Fibroblast of the aortic adventitia (primary cell): ENCODE measurements at places on chromosomes 11 and 22.
A peak's percentile ranks its signal among the peaks of the same experiment; 100 is the strongest.

DNA sequence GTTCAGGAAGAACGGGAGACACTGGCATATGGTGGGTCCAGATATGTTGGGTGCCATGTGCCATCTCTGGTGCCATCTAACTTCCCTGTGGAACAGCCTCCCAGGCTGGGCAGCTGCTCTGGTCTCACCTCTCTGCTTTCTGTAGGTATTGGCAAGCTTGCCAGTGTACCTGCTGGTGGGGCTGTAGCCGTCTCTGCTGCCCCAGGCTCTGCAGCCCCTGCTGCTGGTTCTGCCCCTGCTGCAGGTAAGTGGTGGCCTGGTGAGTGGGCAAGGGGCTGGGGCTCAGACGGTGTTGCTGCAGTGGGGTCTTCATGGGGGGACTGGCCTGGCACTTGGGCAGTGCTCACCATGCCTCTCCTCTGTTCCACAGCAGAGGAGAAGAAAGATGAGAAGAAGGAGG is 2.6 kb downstream of the RPLP2 start:
- DNase-seq, result no peak

DNA sequence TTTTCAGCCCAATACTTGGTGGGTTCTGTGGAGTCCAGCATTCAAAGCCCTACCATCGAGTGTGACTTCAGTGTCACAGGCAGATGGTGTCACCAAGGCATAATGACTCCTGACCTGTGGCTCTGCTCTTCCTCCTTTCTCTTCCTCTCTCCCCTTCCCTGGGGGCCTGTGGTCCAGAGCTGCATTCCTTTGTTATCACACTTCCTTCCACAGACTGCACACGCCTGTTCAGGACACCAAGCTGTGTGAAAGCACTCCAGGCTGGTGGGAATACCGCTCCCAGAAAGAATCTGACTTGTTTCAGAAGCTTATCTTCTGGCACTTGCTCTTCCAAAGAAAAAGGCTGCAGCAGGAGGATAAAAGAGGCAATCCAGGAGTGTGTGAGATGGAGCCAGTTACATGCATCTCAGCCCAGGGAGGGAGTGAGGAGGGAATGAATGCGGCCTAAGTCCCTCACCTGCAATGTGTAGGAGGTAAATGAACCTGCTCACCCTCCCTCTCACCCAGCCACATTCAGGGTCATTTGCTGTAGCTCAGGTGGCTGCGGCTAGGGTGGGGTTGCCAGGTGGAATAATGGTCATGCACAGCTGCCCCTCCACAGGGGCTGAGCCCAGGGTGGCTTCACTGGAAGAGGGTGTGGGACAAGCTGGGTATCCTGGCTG is 79.3 kb downstream of the ADAMTS15 start:
- DNase-seq, result peak; percentile 88

- no peak for DNase-seq
These were observed 705 bp downstream of the UNC93B1 start for GRCh38 chr11:68002938-68003845.

GRCh38 chr22:44661659-44662569 is 40.1 kb upstream of the PRR5 start:
- no peak for DNase-seq

GRCh38 chr11:30549565-30549964 is 36.6 kb downstream of the MPPED2 start:
- no peak for DNase-seq

GRCh38 chr22:17587629-17588028 is 24.3 kb downstream of the SLC25A18 start:
- DNase-seq, result no peak

GRCh38 chr22:45210991-45211390 is 29.7 kb downstream of the KIAA0930 start:
- DNase-seq, result peak; percentile 83

DNA sequence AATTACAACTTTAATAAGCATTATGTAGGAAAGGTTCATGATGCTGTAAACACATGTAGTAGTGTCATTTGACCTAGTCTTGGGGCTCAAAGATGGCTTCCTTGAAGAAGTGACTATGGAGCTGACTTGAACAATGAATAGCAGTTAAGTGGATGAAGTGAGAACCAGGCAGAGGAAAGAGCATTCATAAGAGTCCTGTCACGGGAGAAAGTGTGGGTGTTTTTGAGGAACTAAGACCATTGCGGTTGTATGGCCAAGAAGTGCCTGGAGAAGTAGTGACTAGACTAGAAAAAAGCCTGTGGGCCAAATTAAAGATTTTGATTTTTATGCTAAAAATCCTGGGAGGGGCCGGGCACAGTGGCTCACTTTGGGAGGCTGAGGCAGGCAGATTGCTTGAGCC is 7.2 kb upstream of the IL18BP start:
- DNase-seq, result no peak

- no peak for DNase-seq
These were observed 1339.5 kb downstream of the BRD1 start for GRCh38 chr22:48488149-48488551.

DNA sequence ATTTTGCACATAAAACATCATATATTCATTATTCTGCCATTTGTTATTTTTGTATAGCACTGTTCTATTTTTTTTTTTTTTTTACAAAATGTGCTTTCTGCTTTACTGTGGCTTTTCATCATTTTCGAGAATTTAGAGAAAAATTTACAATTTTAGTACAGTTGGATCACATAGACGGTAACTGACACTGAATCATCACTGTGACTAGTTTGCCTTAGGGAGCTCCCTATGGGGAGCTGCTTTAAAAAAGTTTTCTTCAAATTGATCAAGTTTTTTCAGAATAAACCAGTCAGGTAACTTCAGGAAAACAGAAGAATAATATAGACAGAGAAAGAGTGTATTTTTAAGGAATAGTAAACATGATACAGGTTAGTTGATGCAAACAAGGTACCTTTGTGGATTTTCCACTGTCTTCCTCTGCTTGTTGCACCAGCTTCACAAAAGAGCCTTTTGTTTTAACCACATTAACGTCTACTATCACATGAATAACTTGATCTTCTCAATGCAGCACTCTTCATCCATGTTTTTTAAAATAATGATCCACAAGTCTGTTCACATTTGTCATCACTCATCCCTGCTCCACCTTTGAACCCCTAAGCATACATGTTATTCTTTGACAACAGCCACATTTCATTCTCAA is 327.0 kb downstream of the DYNC2H1 start:
- DNase-seq, result no peak

DNA sequence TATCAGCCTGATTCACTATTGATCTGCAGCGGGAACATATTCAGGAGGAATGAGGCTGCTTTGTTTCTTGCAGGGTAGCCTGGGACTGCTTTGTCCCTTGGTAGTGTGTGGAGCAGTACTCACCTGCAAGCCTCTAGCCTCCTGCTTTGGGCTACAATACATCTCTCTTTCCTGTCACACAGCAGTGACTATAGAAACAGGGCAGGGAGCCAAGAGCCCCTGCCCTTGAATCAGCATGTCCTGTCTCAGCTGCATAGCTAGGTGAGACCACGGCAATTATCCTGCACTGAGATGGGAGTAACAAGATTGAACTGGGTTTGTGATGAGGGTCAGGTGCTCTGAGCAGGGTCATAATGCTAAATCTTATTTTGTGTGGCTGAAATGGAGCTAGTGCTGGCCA is 191.9 kb downstream of the NELL1 start:
- DNase-seq, result no peak

DNA sequence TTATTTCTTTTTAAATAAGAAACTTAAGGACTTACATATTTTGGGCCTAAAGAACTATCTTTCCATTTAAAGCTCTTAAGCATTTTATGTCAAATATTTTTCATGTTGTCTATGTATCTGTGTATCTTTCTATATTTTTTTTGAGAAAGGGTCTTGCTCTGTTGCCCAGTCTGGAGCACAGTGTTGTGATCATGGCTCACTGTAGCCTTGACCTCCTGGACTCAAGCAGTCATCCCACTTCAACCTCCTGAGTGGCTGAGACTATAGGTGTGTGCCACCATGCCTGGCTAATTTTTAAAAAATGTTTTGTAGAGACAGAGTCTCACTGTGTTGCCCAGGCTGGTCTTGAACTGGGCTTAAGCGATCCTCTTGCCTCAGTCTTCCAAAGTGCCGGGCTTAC is 8.0 kb downstream of the STT3A start:
- DNase-seq, result no peak

GRCh38 chr11:67284811-67285540 is 4.1 kb upstream of the ANKRD13D start:
- DNase-seq, result no peak

DNA sequence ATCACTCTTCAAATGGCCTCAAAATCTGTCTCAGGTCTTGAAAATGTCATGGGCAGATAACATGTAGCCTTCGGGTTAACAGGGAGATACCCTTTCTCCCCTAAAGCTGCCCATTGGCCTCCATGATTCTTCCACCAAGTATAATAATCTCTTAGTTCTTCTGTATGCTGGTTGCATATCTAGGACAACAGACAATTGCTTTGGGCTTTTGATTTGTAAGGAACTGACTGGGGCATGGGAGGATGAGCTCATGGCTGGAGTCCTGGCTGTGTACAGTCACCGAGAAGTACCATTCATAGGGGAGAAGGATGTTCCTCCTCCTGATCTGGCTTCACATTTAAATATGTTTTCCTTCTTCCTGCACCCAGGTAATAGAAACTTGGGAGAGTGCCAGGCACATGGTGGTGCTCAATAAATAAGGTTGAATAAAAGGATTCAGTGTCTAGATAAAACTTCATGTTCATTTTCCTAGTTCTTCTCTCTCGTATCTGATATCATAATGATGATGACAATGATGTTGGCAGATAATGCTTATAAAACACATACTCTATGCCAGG is 2.8 kb upstream of the AMPD3 start:
- no peak for DNase-seq
